Stimulated activated CD4-positive, alpha-beta T cell treated with anti-CD3 and anti-CD28 coated beads, Interleukin-12 subunit alpha, Interleukin-12 subunit beta, amount 100 ng/mL, for 24 hours (primary cell): ENCODE measurements at places on chromosomes 1 and 21.

GRCh38 chr1:156063997-156064285, 3.0 kb downstream of the RAB25 start:
- no peak for DNase-seq

GRCh38 chr1:18243503-18244175, 136.0 kb downstream of the IGSF21 start:
- DNase-seq: no peak

GRCh38 chr1:8873001-8873400, 5.5 kb downstream of the ENO1 start:
- no peak for DNase-seq

- peak; percentile 7 for DNase-seq
Observed at GRCh38 chr1:24641646-24642151, 1.4 kb upstream of the SRRM1 start.

DNA sequence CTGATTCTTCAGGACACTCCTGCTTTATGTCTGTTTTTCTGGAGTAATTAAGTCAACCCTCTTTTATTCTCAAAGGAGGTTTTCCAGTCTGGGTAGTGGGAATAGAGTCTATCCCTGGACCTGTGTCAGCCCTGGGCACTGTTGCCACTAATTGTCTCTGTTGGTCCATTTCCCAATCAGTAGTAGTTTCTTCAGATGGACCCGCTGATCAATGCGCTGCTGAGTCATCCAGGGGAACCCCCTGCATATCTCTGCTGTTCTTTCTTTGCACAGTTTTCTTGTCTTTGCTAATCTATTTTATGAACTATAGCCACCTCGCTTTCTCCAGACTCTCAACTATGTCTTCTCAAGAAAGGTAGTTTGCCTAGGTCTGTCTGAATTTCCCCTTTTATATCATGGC, 82.5 kb downstream of the TNNI3K start:
- DNase-seq: no peak

- no peak for DNase-seq
Observed at GRCh38 chr1:200342511-200343311, 67.1 kb downstream of the ZNF281 start.

DNA sequence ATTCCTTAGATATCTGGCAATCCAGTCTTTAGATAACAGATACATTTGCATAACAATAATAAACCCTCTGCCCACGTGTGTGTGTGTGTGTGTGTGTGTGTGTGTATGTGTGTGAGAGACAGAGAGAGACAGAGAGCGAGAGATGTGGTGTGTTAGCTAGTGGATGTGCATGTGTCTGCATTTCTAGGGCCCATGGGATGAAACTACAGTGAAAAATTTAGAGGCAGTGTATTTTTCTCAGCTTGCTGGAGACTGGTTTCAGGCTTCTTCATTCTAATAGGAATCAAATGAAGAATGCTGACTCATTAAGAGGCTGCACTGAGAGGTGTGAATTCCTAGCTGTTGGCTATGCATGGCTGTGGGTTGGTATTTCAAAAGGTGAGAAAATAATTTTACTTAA, 303.2 kb downstream of the LMX1A start:
- no peak for DNase-seq

DNA sequence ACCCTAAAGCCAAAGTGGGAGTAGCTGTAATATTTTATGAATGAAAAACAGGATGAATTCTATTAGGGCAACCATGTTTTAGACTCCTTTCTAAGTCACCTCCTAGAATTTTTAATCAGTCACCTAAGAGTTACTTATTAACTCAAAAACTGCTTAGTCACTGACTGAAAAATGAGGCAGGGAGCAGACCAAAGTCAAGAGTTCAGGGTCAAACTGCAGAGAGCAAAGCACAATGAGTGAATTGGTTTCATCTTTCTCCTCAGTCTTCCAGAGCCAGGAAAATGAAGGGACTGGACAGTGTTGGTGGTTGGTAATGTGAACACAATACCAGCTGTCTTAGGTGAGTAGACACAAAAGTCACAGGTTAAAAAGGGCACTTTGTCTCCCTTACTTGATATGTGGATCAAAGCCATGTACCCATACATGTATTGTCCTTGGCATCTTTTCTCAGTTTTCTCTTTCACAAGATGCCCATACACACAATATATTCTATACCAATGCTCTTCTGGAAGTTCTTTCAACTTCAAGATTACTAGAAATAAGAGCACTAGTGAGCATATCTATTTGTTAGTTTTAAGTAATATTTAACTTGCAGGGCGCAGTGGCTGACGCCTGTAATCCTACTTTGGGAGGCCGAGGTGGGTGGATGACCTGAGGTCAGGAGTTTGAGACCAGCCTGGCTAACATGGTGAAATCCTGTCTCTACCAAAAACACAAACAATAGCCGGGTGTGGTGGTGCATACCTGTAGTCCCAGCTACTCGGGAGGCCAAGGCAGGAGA, 42.2 kb downstream of the ATP1B1 start:
- DNase-seq: no peak

- peak; percentile 17 for DNase-seq
Observed at GRCh38 chr1:113759333-113760101, at the start of gene PHTF1. Gene PHTF1 (minus strand): TSS chr1:113759486. CDS start chr1:113758703, 783 bp downstream.

DNA sequence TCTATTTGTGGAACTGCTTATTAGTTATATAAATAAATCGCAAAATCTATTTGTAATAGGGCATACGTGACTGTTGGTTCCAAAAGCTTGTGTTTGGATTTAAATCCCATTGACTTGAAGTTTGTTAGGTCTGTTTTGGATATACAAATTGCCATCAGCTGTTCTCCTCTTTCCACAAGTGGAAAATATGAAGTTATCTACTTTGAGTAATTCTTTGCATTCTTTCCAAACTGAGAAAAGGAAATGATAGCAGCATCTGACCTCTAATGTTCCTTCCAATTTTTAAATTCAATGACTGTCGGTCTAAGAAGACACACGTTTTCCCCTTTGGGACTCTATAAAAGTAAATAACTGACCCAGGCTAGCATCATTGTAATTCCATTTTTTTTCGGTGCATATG, 165.7 kb upstream of the SGIP1 start:
- DNase-seq: no peak

DNA sequence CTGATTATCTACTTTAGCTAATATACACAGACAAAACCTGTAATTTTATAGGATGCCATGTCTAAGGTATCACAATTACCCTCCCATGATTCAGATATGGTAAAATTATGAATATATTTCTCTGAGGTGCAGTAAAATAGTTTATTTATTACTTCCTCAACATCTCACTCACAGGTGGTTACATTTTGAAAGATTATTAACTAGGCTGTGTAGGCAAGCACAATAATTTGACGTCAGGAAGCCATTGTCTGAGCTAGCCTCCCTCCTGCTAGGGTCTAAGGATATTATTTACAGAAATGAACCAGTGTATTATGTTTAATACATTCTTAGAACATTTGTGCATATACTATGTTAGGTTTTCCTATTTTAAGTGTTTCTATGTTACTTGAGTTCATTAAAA, 69.9 kb upstream of the ADGRL2 start:
- no peak for DNase-seq

DNA sequence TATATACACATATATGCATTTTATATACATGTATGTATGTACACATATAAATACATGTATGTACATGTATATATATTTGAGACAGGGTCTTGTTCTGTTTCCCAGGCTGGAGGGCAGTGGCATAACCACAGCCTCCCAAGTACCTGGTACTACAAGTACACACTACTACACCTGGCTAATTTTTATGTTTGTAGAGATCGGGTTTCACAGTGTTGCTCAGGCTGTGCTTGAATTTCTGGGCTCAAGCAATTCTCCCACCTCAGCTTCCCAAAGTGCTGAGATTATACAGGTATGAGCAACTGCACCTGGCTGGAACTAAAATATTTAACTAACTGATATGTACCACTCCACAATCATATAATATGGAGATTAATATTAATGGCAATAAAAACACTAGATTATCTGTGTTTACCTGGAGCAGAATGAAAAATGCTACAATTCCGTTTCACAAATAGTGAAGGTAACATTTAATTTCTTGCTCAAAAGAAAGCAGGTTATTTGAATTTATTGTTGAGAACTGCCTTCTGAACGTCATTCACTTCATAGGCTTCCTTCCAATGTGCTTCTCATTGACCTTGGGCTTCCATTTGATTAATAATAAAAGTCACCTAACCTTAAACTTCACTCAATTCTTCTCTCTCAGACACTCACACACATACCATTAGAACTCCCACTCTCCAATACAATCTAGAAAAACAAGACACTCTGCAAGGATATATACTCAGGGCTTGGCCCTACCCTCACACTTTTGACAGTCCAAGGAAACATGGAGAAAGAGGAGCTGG, 57.0 kb downstream of the PTGER3 start:
- DNase-seq: no peak

DNA sequence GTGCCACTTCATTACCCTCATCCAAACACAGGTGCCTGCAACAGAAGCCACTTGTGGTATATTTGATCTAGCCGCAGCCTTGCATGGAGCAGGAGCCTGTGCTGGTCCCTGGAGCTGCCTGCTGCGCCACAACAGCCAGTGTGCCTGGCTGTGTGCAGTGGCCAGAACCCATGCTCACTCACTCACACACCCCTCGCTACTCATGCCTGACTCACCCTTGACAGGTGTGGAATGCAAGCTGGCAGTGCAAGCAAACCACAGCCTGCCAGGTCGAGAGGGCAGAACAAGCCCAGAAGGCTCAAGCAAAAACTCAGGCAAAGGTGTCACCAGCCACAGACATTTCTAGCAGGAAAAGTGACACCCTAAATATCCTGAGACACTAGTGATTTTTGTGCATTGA, 1510.9 kb downstream of the KCNT2 start:
- no peak for DNase-seq

DNA sequence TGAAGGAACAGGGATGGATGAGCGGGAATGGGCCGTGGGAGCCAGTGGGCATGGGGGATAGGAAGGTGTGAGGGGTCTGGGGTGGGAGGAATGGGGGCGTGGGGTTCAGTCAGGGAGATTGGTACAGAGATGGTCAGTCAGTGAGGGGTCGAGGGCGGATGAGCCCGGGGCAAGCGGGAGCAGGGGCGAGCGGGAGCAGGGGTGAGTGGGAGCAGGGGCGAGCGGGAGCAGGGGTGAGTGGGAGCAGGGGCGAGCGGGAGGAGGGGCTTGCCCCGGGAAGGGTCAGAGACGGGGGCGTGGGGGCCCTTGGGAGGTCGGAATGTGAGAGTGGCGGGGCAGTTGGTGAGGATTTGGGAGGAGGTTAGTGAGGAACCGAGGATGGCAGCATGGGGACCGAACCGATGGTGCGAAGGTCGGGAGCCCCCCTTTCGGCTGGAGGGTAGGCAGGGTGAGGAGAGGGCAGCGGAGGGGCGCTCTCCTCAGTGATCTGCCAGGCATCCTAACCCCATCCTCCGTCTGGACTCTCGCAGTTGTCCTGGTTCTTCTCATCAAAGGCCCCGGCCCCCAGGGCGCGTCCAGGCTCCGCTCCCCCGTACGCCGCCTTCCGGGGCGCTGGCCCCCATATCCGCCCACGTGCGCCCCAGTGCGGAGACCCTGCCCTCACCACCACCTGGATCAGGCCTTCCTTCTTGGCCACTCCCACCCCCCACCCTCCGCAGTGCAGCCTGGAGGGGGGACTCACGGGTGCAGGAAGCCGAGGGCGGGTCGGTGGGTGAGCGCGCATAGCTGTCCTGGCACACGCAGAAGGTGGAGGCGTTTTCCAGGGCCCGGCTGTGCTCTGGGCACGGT, 11.2 kb downstream of the EPHA10 start:
- no peak for DNase-seq

DNA sequence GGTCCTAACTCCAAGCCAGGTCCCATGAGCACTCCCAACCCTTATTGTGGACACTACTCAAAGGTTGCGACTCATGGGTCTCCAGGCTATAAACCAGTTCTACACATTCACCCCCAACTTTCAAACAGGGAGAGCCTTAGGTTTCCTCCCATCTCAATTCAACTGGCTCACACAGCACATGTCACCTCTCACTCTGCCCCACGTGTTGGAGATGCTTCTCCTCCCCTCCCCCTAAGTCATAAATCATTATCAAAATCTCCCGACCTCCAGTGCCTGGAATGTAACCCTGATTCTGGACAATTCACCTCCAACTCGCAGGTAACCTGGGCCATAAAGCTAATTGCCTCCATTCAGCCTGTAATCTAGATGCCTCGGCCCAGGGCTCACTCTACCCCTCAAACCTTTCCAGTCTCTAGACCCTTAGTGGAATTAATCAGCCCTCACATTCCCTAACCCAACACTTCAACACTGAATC, 595 bp downstream of the AK2 start:
- DNase-seq: no peak

GRCh38 chr1:75559136-75559535, 51.8 kb downstream of the SLC44A5 start:
- no peak for DNase-seq

DNA sequence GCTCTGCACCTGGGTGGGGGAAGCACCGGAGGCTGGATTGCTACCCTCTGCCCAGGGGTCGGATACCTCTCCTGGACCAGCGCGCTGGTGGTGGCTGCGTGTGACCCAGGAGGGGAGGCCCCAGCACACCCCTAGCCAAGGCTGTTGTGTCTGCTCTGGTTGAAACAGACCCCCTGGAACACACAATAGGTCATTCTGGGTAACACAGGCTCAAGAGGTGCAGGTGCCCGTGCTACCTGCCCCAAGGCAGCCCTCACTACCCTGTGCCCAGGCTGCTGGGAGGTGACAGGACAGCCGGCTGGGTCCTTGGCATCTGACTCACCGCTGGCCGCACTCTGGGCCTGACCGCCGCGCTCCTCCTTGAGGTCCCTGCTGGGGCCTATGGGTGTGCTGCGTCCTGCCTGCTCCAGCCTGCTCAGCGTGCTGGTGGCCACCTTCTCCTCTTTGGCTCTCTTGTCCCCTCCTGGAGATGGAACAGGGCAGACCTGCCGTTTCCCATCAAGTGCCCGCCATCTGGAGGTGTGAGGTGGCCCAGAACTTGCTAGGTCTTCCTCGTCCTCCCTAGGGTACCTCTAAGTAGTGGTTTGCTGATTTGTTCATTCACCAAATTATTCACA, 30.0 kb downstream of the ZBTB17 start:
- no peak for DNase-seq

GRCh38 chr21:21612466-21612865, 614.3 kb downstream of the NCAM2 start:
- DNase-seq: no peak

DNA sequence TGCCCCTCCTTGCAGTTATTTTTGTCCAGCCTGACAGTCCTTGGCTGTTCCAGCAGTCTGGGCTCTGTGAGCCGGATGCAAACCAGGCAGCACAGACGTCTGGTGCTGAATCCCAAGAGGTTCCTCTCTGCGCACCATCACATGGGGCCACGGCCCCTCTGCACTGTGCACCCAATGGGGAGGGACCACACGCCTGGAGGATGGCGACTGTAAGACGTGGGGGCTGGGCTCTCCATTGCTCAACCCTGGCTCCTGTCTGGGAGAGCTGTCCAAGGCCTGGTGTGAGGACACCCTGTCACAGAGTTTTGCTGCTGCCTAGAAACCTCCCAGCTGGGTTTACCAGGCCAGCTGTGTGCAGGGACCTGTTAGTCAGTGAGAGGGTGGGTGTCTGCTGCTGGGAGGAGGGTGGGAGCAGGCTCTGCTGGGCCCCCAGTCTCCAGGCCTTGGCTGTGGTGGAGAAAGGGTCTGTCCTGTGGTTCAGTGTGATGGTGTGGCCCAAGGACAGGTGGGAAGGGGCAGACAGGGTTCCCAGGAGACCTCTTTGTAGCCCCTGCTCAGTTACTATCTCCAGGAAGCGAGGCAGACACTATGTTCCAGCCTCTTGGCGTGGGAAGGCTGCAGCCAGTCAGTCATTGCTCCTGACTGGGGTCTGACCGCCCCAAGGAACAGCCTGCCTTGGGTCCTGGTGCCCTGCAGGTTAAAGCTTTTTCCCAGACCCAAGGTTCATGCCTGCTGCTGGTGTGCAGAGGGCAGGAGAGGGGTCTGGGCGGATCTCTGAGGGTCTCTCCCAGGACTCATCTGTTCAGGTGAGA, 13.8 kb downstream of the HEYL start:
- DNase-seq: no peak

GRCh38 chr1:104795931-104796330, 1046.2 kb downstream of the AMY1C start:
- no peak for DNase-seq
